ENCODE measurements at places on chromosomes 1 and 21. TPM values are rescaled to one million over a fixed set of nuclear protein-coding genes. Genes with fewer than 3 reads are reported as not detected.

DNA sequence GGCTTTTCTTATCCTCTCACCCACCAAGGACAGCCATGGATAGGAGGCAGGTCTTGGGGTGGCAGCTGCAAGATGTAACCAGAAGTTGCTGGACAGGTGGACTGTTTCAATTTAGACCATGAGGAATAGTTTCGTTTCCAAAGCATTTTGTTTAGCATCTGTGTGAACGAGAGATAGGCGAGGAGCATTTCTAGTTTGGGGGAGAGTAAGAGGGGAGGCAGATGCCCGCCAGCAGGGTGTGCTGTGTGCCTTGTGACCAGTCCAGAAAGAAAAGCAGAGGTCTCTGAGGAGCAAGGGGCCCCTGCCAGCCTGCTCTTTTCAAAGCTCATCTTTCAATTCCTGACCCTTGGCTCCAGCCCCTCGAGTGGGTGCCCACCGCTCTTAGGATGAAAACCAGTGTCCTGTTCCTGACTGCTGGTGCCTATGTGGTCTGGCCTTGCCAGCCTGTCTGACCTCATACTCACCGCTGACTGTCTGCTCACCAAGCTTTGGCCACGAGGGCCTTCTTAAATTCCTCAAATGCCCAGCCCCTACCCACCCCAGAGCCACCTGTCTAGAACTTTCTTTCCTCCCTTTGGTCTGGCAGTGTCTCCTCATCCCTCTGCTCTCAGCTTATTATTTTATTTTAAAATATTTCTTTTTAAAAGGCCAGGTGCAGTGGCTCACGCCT lies 8.5 kb downstream of the SERINC2 start:
- no peak for DNase-seq

DNA sequence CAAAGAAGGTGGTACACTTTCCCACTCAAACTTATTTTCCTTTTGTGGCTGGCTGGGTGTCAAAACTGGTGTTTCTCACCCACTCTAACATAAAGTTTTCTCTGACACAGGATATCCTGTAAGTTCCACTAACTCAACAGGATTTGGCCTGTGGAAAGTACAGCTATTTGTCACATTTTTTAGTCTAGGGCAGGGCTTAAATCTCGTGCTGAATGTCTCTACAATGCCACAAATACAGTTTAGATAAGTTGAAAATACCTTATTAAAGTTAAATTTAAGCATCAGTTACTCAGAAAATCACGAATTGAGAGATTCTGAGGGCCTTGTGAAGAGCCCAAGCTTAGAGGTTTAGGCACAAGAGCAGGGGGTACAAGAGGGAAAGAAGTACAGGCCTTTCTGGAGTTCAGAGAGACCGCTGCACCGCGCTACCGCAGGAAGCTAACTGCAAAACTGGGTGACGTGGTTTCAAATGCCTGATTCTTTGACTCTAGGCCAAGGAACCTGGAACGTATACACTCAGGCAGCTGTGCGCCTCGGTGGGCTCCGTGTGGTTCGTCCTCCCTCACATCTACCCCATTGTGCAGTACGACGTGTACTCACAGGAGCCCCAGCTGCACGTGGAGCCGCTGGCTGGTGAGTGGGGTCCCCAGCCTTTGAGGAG lies 23.4 kb upstream of the PWP2 start:
- no peak for DNase-seq

GRCh38 chr1:226781937-226782609 lies 43.0 kb upstream of the ITPKB start:
- DNase-seq: no peak

- DNase-seq: no peak
Measured at GRCh38 chr1:46168477-46168876, 6.4 kb upstream of the TSPAN1 start.

DNA sequence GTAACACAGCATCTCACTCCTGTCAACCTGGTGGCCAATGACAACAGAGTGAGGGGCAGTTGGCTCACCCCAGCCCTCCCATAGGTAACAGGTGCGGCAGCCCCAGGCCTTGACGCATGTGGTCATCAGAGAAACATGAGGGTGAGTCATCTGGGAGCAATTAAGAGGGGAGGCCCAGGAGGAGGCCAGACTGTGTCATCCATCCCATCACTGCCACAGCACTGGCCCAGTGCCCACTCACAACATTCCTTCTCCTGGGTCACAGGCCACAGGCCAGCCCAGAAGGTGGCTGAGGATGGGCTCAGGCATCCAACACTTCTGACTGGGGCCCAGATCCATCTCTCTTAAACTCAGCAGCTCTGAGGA lies 17.1 kb downstream of the TEX35 start:
- DNase-seq: no peak

The CRABP2 gene
- total RNA-seq: 72.5 TPM

All from skin of body (tissue), 3 donors.